ENCODE measurements at places on chromosomes 7 and 10. TPM values are rescaled to one million over a fixed set of nuclear protein-coding genes. Genes with fewer than 3 reads are reported as not detected.

PRSS37 gene
- not detected for total RNA-seq

RASA4B gene
- total RNA-seq = 3.7 TPM

TAS2R5 gene
- total RNA-seq = not detected

ACSM6 gene
- total RNA-seq = not detected

CDK14 gene
- 14.5 TPM for total RNA-seq

CFAP46 gene
- not detected for total RNA-seq

ZNF425 gene
- total RNA-seq = 1.1 TPM

ZC3HAV1L gene
- total RNA-seq = 2.3 TPM

ZNF722 gene
- not detected for total RNA-seq

MACC1 gene
- 0.08 TPM for total RNA-seq

METTL27 gene
- total RNA-seq = 19.9 TPM

GET4 gene
- 57.3 TPM for total RNA-seq

DYDC1 gene
- not detected for total RNA-seq

TAC1 gene
- total RNA-seq = 2.7 TPM

ZFAND2A gene
- 29.2 TPM for total RNA-seq

ODAD2 gene
- total RNA-seq = 1.8 TPM

PEX1 gene
- total RNA-seq = 20.9 TPM

SORBS1 gene
- total RNA-seq = 3.1 TPM

VSTM4 gene
- not detected for total RNA-seq

HOXA6 gene
- 5.7 TPM for total RNA-seq

PAPOLB gene
- total RNA-seq = not detected

GDF10 gene
- total RNA-seq = not detected

ZPBP gene
- not detected for total RNA-seq

FGL2 gene
- not detected for total RNA-seq

TYW1B gene
- 5.8 TPM for total RNA-seq

CFAP69 gene
- 4.8 TPM for total RNA-seq

CREB5 gene
- total RNA-seq = 3.0 TPM

GOLGA7B gene
- total RNA-seq = 3.4 TPM

PMS2 gene
- 20.4 TPM for total RNA-seq

All from A375 (cell line).